Stimulated activated CD4-positive, alpha-beta T cell treated with anti-CD3 and anti-CD28 coated beads, Interleukin-1b, Interleukin-23, amount 100 ng/mL, for 24 hours (primary cell): ENCODE measurements at places on chromosomes 4 and X.
A peak's percentile ranks its signal among the peaks of the same experiment; 100 is the strongest.

- DNase-seq: no peak
Measured at GRCh38 chr4:80806472-80806871, 224.0 kb upstream of the BMP3 start.

GRCh38 chr4:85722807-85723206 is 247.9 kb downstream of the ARHGAP24 start:
- no peak for DNase-seq

DNA sequence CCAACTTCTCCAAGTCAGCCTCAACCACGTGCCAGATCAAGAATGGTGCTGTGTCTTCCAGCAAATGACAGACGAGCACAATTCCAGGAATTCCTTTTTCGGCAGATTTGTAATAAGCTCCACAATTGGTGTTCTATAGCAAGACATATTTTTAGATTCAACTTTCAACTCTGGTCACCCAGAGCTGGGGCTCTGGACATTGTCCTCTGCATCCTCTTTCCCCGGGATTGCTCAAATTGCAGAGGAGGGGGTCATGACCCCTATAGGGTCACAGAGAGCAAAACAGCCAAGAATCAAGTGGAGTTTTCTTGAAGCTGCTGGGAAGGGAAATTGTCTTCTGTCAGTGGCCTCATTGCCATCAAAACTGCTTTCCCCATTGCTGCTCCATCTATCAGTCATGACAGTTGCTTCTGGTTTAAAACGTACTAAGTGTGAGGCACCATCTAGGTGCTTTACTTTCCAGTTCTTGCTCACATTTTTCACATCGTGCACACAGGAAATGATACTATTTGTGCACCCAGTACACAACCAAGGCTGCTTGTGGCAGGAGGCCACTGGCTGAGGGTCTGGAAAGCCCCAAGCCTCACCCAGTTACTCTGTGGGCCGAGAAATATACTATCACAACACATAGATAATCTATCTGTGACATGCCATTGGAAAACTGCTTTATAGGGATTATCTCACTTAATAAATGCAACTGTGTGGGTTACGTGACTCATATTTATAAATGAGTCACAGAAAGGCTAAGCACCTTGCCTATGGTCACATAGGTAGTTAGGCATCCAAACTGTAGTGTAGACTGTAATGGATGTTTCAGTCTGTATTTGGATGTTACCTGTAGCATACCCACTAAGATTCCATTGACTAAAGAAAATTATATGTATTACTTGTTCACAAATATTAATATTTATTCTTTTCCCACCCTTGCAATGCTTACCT is 91.7 kb upstream of the PHOX2B start:
- DNase-seq: no peak

GRCh38 chr4:98669577-98669976 is 11.2 kb upstream of the TSPAN5 start:
- no peak for DNase-seq

- DNase-seq: no peak
Measured at GRCh38 chrX:140815868-140816267, 106.3 kb downstream of the LINC00632 start.

DNA sequence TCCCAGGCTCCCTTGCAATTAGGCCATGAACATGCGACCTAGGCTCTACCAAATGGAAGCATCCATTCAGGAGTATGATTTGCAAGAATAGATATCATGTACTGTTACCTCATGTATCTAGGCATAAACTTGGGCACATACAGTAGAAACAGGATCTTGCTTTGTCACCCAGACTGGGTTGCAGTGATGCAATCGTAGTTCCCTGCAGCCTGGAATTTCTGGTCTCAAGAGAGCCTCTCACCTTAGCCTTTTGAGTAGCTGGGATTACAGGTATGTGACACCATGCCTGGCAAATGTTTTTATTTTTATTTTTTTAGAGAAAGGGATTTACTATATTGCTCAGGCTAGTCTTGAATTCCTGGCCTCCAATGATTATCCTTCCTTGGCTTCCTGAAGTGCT is 994.2 kb downstream of the ADGRL3 start:
- no peak for DNase-seq

DNA sequence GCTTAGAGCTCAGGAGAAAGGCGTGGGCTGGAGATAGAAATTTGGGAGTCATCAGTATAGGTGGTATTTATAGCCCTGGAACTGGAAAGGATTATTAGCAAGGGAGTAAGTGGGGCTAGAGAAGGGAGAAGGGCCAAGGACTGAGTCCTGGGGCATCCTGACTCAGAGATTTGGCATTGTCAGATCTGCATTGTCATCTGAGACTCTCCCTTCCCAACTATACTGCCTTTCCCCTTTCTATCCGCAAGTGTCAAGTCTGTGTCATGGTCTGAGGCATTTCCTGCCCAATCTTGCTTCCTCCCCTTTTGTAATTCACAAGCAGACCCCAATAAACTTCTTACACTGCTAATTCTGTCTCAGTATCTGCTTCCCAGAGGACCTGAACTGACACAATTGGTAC is 24.4 kb upstream of the SLC25A43 start:
- no peak for DNase-seq

DNA sequence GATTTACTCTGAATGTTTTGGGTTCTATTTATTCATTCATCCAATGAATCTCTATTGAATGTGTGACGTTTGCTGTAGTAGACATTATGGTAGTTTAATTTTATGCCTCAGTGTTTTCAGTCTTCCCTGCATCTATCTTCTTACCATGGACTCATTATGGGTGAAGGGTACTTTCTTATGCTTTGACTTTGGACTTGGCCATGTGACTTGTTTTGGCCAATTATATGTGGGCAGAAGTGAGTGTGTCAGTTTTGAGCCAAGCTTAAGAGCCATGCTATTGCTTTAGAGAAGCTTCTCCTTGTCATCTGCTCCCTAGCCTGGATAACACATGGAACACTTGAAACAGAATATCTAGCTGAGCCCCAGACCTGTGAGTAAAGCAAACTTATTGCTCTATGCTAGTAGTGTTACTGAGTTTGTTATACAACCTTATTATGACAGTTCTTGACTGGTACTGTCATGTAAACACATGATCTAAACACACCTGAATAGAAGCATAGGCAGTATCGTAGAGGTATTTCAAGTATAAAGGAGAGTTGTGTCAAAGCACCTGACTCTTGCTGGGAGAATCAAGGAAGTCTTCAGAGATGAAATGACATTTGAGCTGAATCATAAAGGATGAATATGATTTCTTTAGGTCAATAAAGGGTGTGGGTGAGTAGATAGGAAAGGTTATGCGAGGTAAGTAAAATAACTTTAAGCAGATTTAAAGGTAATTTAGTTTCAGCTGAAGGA is 128.4 kb downstream of the NAA11 start:
- no peak for DNase-seq

DNA sequence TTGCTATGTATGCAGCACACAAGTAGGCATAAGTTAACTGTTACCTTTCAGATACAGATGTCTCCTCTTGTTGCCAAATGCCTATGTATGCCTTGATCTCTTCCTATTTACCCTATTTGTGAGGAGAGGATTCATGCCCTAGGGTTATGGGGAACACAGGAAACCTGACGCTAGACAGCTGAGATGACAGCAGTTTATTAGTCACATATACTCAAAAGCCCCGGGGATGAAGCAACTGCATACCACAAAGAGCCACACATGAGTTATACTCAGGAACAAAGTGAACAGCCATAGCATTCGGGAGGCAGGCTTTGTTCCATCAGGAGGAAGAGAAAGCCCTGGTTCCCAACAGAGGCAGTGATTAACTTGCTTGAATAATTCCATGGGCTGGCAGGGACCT is 1011.7 kb upstream of the PCDH7 start:
- DNase-seq: no peak

DNA sequence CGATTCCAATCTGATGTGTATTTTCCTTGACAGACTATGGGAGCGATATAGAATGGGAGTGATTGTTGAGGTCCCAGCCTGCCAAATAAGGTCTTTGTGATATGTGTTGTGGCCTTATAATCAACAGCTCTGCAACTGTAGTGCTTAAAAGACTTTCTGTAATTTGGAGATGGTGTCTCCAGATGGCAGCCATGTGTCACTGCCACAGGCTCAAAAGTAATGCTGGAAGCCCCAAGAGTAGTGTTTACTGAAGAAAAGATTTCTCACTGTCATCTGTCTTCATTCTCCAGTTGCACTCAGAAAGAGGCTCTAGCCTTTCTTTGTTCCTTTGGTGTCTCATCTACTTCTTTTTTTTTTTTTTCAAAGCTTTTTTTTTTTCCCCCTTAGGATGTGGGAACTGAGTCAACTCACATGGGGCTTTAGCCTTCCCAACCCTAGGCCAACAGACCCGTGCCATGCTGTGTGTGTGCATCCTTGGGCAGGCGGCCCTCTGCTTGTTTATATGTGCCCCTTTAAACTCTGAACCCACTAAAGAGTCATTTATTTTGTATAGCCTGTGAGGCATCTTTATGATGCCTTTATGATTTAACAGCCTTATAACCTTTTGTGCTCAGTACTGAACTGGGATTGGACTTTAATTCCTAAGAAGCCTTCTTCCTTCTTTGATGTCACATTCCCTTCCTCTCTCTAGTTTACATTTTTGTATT is 15.6 kb downstream of the SRPX2 start:
- DNase-seq: no peak

DNA sequence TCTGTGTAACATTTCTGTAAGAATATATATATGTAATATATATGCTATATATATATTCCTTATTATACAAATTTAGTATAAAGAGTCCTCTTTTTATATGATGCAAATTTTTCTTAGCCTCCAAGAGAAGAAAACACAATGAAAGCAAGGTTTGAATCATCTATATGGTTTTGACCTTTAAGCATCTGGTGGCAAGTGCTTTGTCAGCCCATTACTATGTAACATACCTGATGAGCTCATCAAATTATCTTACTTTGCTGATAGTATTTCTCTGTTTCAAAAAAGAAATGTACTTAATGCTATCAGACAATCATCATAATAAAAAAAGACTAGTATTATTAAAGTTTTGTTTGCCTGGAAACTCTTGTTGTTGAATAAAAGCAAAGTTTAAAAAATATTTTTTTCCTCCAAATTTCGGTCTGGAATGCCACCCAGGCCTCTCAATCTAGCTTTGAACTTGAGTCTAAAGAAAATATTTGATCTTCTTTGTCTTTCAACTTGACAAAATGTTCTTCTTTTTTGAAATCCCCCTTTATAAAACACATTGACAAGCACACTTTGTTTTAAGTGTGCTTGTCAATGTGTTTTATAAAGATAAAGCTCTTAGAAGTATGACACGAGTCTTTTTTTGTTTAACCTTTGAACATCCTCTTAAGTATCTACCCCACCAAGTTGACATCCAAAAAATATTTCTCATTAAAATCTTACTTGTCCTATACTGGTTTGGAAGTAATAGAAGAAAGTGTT is 26.2 kb downstream of the ZNF330 start:
- DNase-seq: no peak

DNA sequence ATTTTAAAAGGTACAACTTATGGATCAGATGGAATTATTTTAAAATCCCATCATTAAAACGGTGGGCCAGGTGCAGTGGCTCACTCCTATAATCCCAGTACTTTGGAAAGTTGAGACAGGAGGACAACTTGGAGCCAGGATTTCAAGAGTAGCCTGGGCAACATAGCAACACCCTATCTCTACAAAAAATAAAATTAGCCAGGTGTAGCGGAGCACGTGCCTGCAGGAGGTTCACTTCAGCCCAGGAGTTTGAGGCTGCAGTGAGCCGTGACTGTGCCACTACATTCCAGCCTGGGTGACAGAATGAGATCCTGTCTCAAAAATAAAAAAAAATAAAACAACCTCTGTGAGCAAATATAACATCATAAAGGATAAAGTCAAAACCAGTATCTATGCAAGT is 11.4 kb downstream of the ADH5 start:
- no peak for DNase-seq

DNA sequence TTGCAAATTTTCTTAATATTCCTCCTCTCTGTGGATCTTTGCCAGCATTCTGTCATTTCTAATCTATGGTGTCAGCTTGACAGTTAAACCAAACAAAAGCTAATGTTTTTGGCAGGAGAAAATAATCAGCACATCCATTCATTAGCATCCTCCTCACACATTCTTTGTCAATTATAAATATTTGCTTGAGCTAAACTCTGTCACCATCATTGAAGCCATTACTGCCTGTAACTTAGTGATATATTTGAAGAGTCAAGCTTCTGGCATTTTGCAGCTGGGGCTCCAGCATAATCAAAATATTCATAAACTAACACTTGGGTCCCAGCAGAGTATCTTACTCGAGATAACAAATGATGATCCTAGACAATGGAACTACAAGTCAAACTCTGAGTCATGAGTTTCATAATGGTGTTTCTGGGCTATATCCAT is 126.1 kb downstream of the EIF4E start:
- no peak for DNase-seq

DNA sequence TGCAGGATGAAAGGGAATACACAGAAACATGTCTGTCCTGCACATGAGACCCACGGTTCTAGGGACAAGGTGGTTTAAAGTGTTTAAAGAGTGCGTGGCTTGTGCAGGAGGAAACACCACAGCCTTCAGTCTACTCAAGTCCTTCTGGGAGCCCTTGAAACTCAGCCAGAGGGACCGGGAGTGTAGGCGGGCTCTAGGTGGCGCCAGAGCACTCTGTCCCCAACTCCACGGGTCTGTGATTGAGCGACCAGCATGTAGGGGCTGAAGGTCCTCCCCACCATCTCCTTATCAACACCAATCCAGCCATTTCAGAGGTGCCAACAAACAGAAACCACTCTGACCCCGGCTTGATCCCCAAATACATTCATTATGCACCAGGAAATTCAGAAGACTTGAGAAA is 82.0 kb upstream of the CLDN34 start:
- DNase-seq: peak; percentile 10

DNA sequence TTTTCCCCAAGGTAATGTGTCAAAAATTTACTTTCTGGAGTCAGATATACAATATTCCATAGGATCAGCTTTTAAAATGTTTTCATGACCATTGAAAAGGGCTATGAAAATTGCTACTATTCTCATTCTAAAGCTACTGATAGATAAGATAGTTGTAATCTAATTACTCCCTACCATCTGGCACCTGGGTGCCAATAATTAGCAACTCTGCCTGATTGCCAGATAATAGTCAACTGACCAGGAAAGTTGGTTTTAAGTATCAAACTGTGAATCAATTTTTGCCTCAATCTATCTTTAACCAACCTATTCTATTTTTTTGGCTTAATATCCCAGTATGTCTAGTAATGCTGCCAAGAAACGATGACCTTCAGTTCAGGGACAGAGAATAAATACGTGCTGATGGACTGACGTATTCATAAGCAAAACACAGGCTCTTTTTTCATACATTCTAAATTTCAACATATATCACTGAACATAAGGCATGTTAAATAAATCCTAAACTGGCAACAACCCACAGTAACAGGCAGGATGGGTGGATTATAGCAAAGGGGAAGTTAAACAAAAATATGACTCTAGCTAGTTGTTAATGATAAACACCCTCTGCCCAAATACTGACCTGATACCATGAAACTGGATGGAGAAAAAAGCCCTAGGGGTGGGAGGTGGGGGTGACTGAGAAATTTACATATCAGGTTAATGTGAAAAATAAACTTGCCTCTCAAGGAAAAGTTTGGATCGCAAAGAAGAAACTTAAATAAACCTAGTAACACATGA is 18.2 kb downstream of the SH3RF1 start:
- DNase-seq: no peak
